ENCODE measurements at places on chromosomes 1 and 21.

DNA sequence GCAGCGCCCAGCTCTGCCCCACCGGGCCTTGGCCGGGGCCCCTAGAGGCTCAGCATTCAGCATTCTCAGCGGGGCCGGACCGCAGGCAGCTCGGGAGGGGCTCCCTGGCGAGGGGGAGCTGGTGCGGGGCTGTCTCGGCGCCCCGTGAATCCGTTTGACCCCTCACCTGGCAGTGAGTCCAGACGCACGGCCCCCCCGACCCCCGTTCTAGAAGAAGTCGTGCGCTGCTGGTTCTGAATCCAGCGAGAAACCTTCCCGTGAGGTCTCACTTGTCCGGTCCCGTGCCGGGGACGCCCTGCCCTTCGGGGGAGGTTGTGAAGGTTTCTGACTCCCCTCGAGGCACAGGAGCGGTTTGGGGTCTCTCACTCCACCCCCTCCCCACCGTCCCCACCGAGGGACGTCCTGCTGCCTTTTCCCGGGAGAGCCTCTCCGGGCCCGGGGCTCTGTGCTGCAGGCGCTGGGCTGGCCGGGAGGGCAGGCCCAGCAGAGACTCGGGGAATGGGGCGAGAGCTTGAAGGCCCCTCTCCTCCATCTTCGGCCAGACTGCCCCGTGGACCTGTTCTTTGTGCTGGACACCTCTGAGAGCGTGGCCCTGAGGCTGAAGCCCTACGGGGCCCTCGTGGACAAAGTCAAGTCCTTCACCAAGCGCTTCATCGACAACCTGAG lies 655 bp downstream of the COL6A1 start:
- no peak for DNase-seq

GRCh38 chr21:27954543-27955165 lies 987.8 kb upstream of the ADAMTS5 start:
- no peak for DNase-seq

DNA sequence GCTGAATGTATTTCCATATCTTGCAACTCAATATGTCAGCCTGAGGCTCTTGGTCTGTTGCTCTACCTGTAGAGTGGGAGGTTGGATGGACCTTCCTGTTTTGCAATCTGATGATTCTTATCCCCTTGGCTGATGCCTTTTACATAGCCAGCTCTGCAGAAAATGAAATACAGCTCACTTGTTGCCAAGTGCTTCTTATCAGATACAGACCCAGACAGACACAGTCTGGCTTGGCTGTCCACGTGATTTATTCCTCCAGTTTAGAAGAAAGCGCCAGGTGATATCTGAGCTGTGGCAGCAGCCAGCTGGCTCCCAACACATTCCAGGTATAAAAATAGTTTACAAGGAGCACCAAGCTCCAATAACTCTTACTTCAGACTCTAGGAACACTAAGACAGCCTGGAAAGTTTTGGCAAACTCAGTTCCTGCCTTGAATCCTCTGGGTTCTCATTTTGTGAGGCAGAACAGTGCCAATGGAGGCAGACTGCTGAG lies 479.2 kb upstream of the USP24 start:
- DNase-seq: no peak

DNA sequence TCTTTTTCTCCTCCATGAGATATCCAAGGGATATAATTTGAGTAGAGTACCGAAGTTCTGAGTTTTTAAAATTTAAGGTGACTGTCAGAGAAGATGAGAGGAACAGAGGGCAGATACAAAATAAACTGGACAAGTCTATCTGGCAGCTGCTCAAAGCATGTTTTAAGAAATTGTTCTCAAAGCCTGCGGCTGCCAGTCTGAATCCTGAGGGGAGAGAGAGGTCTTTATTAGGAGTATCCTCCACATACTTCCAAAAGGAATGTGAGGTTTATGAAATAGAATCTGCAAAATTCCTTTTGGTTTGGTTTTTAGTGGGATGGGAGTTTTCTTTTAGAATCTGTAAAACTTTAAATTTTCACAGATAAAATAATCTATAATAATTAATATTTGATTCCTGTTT lies 41.3 kb downstream of the TTC13 start:
- DNase-seq: no peak

DNA sequence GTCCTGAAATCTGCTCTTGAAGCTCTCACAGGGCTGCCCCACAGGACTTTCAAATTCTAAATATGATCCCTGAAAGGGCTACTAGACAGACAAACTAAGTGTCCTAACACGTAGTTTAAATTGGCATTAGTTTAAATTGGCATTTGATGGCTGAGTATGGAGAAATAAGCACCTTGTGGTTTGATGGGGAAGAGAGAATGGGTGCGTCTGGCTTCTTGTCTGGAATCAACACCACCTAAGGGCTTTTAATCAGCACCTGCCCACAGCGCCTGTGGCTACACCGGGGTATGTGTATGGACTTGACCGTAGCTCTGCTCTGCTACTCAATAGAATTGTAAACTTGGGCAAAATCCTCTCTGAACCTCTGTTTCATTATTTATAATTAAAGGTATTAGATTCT lies 5.7 kb upstream of the LAMB3 start:
- DNase-seq: no peak

- no peak for DNase-seq
These were observed 30.6 kb downstream of the MORN1 start for GRCh38 chr1:2360588-2361364.

DNA sequence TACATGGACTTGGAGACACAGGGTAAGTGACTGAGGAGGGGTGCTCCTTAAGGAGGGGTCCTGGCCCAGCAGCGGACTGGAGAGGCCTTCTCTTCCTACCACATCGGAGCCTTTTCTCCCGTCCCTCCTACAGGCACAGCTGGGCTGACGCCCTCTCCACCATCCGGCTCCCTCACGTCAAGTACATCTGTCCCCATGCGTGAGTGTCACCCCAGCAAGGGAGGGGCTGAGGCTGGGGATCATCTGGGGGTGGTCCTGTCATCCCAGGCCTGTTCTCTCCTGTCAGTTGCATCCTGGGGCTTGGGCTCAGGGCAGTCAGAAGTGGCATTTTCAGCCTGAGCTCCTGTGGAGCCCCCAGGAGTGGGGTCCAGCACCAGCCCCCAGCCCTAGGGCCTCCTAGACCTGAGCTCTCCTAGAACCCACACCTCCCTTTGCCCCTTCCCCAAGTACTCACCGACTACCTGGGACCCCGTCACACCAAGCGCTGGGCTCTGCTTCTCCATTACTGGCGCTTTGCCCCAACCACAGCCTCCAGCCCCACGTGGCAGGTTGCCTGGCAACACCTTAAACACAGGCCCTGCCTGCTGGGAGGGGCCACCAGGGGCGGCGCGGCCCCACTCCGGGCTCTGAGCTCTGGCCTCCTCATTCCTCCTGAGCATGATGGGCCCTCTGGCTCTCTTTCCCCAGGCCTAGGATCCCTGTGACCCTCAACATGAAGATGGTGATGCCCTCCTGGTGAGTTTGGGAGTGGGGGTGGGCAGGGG lies 2.3 kb downstream of the LYPLA2 start:
- no peak for DNase-seq

GRCh38 chr1:39759436-39759726 lies 11.8 kb downstream of the OXCT2 start:
- DNase-seq: no peak

GRCh38 chr1:213103377-213104306 lies 52.6 kb downstream of the RPS6KC1 start:
- DNase-seq: no peak

- no peak for DNase-seq
These were observed 174.1 kb downstream of the KCNJ6 start for GRCh38 chr21:37742115-37742514.

GRCh38 chr1:228059634-228060457 lies 22.7 kb upstream of the ARF1 start:
- peak; percentile 75 for DNase-seq

DNA sequence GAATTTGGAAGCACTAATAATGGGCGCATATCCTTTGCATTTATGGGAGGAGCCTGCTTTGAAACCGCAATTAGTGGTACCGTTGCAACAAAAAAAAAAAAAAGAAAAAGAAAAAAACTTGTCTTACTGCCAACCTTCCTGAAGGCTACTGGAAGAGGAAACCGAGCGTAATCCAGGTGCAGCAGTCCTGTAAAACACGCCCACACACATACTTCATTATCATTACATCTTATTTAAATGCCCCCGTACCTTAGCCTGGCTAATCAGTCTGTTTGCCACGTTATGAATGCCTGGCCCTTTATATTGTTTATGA lies 686 bp upstream of the ZNF281 start:
- no peak for DNase-seq

GRCh38 chr21:42162831-42163510 lies 56.0 kb upstream of the ABCG1 start:
- DNase-seq: no peak

DNA sequence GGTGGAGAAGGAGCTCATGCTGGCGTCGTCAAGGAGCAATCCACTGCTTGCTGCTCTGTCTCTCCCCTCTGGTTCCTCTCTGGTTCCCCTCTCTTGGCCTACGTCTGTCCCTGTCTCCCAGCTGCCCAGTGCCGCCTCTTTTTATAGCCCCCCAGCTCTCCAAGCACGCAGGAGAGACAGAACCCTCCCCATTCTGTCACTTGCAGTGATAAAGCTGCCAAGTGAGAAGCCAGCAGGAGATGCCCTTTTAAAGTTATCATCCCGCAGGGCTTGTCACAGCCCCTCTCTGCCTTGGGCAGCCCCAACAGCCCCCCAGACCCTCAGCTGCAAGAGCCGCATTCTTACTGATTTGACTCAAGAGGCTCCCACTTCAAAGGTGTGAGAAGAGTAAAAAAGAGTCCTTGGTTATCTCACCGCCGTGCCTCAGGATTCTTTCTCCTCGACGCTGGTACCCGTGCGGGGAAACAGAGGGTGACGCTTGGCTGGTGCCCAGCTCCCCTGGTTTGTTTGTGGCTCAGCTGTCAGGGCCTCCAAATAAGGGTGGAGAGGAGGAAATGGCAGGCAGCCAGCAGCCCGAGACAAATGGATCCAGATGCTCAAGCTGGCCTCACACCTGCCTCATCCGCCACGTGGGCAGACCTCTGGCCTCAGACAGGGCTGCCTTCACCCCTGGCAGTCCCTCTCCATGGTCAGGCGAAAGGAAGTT lies at the start of gene NPPA:
TSS of gene NPPA (minus strand) at position 117 of the 706 bp plus-strand sequence. CDS start at position 18, 99 bp downstream.
- no peak for DNase-seq

DNA sequence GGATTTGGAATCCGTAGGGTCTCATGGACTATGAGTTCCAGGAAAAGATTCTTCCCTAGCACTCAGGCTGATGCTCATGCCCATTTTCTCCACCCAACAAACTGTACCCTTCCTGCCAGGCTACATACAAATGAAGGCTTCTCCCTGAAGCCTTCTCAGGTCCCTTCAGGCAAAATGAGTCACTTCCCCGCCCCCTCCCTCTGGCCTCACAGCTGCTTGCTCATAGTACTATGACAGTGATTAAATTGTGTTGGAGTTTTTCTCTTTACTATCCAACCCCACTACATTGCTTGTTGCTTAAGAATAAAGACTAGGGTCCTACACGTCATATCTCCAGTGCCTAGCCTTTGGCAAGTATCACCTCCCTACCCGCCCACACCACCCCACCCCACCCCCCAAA lies 207.6 kb upstream of the NFIA start:
- no peak for DNase-seq

DNA sequence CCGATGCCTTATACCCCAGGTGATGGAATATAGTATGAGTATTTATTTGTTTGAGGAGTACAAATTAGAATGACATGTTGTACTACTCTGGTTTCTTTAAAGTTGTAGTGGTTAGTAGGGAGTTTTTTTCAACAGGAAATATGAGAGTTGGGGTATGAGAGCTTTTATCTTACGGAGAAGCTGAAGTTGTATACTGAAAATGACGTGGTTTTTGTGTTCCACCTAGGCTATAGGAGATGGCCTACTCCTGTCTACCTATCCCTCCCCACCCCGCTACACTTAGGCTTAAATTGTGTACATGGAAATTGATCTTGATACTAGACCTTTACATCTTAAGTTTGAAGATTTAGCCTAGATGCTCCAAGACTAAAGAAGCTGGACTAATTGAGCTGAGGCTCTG lies 6.8 kb upstream of the HAX1 start:
- no peak for DNase-seq

- no peak for DNase-seq
These were observed 46.8 kb upstream of the PSEN2 start for GRCh38 chr1:226823643-226824042.

DNA sequence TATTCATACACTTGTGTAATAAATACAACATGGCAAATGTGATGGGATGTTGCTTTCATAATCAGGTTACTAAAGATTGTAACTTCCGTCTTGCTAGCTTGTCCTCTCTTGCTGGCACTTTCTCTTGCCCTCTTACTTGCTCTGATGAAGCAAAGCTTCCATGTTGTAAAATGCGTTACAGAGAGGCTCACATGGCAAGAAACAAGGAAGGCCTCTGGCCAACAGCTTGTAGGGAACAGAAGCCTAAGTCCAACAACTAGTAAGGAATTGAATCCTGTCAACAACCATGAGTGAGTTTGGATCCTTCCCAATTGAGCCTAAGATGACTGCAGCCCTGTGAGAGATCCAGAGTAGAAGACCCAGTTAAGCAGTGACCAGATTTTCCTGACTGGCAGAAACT lies 15.4 kb downstream of the TMED5 start:
- no peak for DNase-seq

- no peak for DNase-seq
These were observed 64.3 kb downstream of the IL23R start for GRCh38 chr1:67230539-67230938.

DNA sequence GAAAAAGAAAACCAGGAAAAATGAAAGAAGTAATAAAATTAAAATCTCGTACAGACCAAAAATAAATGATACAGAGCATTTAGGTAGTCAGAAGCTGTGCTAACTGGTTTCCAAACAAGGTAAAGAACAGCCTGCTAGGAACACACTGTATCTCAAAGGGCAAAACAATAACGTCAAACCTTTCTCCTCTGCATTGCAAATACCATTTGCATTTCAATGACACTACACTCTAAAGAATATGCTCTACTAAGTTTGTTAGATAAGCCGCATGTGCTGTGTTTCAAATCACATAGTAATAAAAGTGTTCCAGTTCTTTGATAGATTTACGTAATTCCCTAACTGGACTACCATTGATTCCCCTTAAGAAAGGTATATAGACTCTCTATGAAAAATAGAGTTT lies 648.8 kb downstream of the PLA2G4A start:
- no peak for DNase-seq

DNA sequence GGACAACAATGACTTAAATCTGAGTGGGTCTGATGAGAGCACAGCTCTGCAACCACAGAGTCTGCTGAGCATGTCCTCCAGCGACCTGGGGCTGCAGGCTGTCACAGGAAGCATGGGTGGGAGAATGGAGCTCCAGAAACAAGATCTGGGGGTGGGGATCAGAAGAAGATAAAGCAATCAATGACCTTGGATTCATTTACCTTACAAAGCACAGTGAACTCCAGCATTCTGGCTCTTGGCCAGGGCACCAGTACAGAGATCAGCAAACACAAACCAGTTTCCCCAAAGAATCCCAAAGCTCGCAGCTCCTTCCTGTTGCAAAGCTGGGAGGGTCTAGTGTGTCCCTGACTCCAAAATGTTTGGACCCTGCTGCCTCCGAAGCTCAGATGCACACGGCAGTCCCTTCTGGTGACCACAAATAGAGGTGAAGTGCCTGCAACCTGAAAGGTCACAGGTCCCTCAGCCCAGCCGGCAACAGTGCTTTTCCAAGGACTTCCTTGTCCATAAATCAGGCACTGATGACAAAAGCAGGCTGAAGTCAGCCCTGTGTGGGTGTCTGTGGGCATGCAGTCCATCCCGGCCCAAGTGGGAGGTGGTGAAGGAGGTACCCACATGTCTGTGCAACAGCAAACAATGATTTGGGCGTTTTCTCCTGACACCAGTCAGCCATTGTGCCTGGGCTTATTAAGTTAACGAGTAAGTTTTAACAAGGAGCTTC lies 76.1 kb downstream of the SH3BGR start:
- no peak for DNase-seq
